Stimulated activated CD4-positive, alpha-beta T cell treated with anti-CD3 and anti-CD28 coated beads, Interleukin-1b, Interleukin-23, amount 100 ng/mL, for 24 hours (primary cell): ENCODE measurements at places on chromosomes 7 and 10.

GRCh38 chr10:89944138-89944537 lies 242.7 kb downstream of the KIF20B start:
- DNase-seq: no peak

GRCh38 chr7:157712666-157713235 lies 375.9 kb downstream of the DNAJB6 start:
- no peak for DNase-seq

GRCh38 chr7:115911465-115911864 lies 119.1 kb downstream of the TFEC start:
- DNase-seq: no peak

- no peak for DNase-seq
Measured at GRCh38 chr7:97011536-97012364, 6.4 kb downstream of the DLX6 start.

GRCh38 chr10:3192856-3193635 lies 20.5 kb upstream of the PITRM1 start:
- no peak for DNase-seq

DNA sequence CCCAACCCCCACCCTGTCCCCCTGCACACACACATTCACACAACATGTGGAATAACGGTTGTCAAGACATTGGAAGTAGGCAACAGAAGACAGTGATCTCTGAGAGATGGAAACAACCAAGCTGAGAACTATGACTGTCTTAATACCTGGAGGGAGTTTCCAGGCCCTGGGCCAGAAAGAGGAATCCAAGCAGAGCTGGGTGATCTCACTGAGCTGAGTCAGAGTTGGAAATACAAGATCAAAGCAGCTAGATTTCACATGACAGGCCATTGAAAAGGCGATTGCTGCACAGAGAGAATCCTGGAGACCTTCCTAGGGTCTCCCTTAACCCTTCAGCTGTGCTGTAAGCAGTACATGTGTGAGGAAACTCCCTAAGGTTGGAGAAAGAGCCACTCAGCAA lies 165.8 kb upstream of the PRSS1 start:
- DNase-seq: no peak

- DNase-seq: no peak
Measured at GRCh38 chr10:101922846-101923245, 79.2 kb upstream of the KCNIP2 start.
